Colonic mucosa (tissue), 4 donors: ENCODE measurements at places on chromosomes 4 and X. TPM values are rescaled to one million over a fixed set of nuclear protein-coding genes. Genes with fewer than 3 reads are reported as not detected.

GRCh38 chr4:19806865-19807264 lies 444.8 kb upstream of the SLIT2 start:
- DNase-seq: no peak
- H3K4me3 ChIP-seq: no peak overlapping the region
- no peaks in the 10 kb centered on the region for H3K36me3 ChIP-seq
- no peaks in the 10 kb centered on the region for H3K4me1 ChIP-seq
- no peak overlapping the region for H3K27ac ChIP-seq

GRCh38 chr4:139887376-139887802 lies 221.8 kb downstream of the MGST2 start:
- H3K27me3 ChIP-seq: no peaks in the 10 kb centered on the region
- H3K36me3 ChIP-seq: no peaks in the 10 kb centered on the region
- H3K4me1 ChIP-seq: no peaks in the 10 kb centered on the region
- H3K4me3 ChIP-seq: no peak overlapping the region

Gene MAGEE2
- 0.10 TPM for total RNA-seq

Gene OTC
- 2.6 TPM for total RNA-seq

DNA sequence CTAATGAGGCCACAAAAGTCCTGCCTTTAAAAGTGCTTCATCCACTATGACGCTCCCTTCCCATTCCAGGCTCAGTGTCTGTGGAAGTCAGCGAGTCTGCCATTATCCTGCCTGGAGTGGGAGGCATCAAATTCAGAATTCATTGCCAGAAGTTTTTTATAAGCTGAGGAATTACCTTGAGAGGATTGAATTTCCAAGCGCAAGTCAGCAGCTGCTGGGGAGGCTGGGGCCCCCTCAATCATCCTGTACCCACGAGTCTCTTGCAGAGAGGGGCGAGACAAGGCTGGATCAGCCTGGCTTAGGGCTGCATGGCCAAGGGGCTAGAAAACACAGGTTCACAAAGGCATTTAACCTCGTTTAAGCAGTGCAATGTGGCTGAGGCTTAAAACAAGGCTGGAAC lies 170.5 kb upstream of the NOCT start:
- H3K36me3 ChIP-seq: no peaks in the 10 kb centered on the region
- no peak for DNase-seq
- H3K4me1 ChIP-seq: no peaks in the 10 kb centered on the region
- H3K27ac ChIP-seq: no peak overlapping the region

Gene TLR10
- 0.24 TPM for total RNA-seq

DNA sequence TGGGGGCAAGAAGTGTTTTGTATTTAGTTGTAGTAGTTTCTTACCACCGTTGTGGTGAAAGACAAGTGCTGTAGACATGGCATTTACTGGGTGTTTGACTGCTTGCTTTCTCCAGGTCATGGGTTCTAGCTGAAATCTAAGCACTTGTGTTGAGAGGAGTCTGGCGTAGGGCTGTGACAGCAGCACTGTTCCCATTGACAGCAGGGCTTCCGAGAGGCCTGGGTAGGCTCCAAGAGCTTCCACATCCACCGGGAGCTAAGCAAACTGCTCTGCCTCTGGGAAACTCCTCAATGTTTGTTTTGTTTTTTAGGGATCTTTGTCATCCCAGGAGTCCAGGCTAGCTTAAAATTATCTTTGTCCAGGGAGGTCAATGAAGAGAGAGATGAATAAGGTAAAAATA lies 44.3 kb downstream of the BMPR1B start:
- H3K27ac ChIP-seq: no peak overlapping the region
- no peak overlapping the region for H3K4me3 ChIP-seq
- no peaks in the 10 kb centered on the region for H3K27me3 ChIP-seq
- no peaks in the 10 kb centered on the region for H3K4me1 ChIP-seq
- no peak for DNase-seq
- H3K36me3 ChIP-seq: no peaks in the 10 kb centered on the region

GRCh38 chrX:22430701-22431100 lies 158.0 kb downstream of the CBLL2 start:
- no peaks in the 10 kb centered on the region for H3K27me3 ChIP-seq
- no peak for DNase-seq
- no peaks in the 10 kb centered on the region for H3K36me3 ChIP-seq
- no peak overlapping the region for H3K4me3 ChIP-seq

DNA sequence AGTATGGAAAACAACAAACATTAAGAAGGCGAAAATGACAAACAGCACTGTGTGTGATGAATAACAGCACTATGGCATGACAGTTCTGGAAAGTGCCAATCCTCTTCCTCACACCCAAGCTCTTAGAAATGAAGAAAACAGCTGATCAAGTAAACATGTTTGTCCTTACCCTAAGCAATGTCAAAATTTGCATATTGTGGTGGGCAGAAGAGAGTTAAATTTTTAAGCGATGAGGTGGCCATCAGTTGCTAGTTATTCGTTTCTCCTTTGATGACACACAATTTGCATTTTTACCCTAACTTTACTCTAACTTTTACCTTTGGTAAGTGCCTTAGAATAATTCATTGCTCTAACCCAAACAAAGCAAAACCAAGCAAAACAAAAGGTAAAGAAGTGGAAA lies 8.8 kb downstream of the PROM1 start:
- H3K4me1 ChIP-seq: no peaks in the 10 kb centered on the region
- H3K36me3 ChIP-seq: no peaks in the 10 kb centered on the region
- no peak overlapping the region for H3K27ac ChIP-seq
- H3K27me3 ChIP-seq: no peaks in the 10 kb centered on the region
